CD4-positive, alpha-beta memory T cell (primary cell): ENCODE measurements at places on chromosomes 7 and 10.

GRCh38 chr7:23254051-23254681 lies 7.6 kb downstream of the GPNMB start:
- no peak for DNase-seq

DNA sequence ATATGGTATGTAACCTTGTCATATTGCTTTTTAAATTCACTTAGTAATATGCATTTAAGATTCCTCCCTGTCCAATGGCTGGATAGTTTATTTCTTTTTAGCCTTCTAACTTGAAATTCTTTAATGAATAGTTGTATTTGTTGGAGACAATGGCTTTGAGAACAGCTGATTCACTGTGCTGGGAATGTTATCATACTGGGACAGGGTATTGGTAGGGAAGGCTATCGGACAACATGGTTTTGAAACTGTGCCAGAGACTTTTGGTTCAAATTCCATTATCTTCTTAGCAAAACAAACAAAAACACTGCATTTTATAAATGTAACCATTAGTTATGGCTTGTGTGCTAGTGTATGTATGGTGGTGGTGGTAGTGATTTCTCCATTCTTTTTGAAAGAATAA lies 517.1 kb upstream of the ANKRD30A start:
- DNase-seq = no peak

GRCh38 chr7:129238546-129238945 lies 13.7 kb downstream of the AHCYL2 start:
- DNase-seq = no peak

GRCh38 chr7:34430456-34430855 lies 227.6 kb upstream of the NPSR1 start:
- DNase-seq = no peak

DNA sequence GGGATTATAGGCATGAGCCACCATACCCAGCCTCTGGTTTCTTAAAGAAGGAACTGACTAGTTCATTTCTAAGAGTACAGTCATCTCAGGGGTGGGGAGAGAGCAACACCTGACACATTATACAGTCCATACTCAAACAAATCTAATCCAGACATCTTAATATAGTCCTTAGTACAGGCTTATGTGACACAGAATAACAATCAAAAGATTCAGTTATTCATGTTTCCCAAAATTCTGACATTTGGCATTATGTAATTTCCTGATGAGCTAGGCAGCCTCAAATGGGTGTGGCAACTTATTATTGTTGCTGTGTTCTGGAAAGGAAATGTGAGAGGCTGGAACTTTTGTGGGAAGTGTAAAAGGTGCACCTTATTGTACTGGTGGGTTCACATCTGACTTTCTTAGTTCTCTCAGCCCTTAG lies 116.3 kb downstream of the WDFY4 start:
- no peak for DNase-seq

- no peak for DNase-seq
Measured at GRCh38 chr7:131090188-131090587, 237.5 kb upstream of the MKLN1 start.

GRCh38 chr10:60896033-60896432 lies 48.0 kb downstream of the RHOBTB1 start:
- no peak for DNase-seq

DNA sequence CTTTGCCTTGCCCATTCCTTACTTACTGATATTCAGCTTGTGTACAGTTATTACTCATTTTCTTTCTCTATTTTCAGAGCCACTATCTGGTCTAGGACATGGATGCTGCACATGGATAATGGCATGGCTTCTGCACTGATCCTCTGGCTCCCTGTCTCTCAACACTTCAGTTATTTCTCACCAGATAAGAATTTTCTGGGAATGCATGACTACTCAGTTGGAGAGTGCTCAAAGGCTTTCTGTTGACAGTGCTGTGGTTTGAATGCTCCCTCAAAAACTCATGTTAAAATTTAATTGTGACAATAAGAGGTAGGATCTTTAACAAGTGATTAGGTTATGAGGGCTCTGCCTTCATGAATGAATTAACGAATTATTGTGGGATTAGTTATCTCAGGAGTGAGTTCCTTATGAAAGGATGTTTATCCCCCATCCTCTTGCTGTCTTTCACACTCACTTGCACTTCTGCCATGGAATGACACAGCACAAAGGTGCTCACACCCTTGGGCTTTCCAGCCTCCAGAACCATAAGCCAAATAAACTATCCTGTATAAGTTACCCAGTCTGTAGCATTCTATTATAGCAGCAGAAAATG lies 16.1 kb upstream of the PIK3CG start:
- no peak for DNase-seq

GRCh38 chr10:96450529-96451207 lies 63.1 kb downstream of the TLL2 start:
- DNase-seq = no peak

DNA sequence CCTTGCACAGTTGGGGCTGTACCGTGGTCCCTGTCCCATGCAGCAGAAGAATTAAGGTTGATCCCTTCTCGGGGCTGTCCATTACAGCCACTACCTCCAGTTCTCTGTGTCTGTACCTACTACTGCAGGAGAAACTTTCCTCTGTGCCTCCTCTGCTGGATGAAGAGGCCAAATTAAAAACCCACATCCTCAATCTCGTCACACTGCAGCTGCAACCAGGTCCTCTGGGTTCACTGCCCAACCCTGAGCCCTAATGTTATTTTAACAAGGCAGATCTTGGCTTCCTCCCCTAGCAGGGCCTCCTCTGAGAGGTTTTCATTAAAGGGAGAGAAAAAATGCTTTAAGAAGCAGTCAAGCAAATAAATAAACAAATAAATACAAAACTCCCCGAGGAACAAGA lies 66.6 kb downstream of the PLXNA4 start:
- no peak for DNase-seq

DNA sequence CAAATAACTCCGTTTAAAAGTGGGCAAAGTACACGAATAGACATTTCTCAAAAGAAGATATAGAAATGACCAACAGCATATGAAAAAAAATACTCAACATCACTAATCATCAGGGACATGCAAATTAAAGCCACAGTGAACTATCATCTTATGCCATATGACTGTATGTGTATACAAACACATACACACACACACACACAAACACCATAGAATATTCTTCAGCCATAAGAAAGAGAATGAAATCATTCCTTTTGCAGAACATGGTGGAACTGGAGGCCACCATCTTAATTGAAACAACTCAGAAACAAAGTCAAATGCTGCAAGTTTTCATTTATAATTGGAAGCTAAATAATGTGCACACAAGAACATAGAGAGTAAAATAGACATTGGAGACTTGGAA lies 1019.4 kb downstream of the KCNMA1 start:
- DNase-seq = no peak
